ENCODE measurements at places on chromosomes 16 and 17. TPM values are rescaled to one million over a fixed set of nuclear protein-coding genes. Genes with fewer than 3 reads are reported as not detected.

The ABCA9 gene
- total RNA-seq: under 0.01 TPM

The ACAP1 gene
- 109 TPM for total RNA-seq

The PLA2G10 gene
- total RNA-seq: not detected

The TBC1D3 gene
- total RNA-seq: not detected
